Stimulated activated CD4-positive, alpha-beta T cell treated with anti-CD3 and anti-CD28 coated beads, Interleukin-4, amount 100 ng/mL, for 4 hours (primary cell): ENCODE measurements at places on chromosomes 2 and 18.

DNA sequence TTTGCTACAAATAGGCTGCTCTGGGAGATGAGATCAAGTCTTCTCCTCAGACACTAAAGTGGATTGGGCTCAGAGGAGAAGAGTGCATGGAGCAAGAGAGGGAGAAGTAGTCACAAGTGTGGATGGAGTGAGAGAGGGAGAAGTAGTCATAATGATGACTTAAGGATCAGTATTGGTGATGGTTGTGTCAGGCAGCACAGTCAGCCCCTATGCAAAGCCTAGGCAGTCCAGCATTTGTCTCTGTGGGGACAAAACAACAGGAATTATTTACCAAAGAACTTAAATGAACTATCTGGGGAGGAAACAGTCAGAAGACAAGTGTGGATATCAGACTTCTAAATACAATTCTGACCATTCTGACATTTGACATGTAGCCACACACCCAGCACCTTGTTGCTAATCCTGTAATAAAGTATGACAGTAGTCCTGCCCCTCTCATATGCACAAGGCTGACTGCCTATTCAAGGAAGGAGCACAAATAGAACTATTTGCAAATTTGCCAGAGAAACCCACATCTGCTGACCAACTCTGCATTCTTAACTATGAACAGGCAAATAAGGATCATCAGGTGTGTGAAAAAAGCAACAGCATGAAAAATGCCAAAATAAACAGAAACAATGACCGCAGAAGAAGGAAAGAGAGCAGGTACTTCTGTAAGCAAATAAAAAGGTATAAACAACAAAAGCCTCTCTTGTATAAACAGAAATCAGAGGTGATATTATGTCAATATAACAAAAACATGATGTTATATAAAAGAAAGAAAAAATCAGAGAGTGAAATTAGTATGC is 1597.9 kb upstream of the ACVR2A start:
- no peak for DNase-seq

- no peak for DNase-seq
Observed at GRCh38 chr2:30684996-30685395, 122.2 kb downstream of the CAPN13 start.

DNA sequence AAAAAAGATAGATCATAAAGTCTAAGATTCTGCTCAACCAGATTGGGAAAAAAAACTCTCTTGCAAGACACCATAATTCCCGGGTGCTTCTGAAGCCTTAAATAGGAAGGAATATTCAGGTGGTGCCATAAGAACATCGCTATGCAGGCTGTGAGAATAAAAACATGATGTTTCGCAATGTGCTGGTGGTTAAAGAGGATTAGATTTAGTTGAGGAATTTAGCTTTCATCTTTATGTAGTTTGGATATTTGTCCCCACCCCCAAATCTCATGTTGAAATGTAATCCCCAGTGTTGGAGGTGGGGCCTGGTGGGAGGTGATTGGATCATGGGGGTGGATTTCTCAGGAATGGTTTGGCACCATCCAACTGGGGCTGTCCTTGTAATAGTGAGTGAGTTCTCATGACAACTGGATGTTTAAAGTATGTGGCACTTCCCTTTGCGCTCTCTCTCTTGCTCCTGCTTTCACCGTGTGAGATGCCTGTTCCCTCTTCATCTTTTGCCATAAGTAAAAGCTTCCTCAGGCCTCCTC is 132.2 kb downstream of the AKAIN1 start:
- no peak for DNase-seq

DNA sequence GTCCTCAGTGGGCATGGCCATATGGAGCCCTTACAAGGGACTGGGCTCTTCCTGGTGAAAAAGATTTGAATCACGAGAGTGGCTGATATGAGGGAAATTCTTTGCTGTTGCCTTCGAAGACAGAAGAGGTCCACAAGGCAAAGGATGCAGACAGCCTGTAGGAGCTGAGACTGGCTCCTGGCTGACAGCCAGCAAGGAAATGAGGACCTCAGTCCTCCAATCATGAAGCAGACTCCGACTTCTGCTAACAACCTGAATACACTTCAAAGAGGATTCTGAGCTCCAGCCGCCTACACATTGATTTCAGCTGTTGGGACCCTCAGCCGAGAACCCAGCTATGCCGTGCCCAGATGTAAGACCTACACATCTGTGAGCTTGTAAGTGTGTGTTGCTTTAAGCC is 3.0 kb upstream of the ST8SIA5 start:
- DNase-seq = no peak

DNA sequence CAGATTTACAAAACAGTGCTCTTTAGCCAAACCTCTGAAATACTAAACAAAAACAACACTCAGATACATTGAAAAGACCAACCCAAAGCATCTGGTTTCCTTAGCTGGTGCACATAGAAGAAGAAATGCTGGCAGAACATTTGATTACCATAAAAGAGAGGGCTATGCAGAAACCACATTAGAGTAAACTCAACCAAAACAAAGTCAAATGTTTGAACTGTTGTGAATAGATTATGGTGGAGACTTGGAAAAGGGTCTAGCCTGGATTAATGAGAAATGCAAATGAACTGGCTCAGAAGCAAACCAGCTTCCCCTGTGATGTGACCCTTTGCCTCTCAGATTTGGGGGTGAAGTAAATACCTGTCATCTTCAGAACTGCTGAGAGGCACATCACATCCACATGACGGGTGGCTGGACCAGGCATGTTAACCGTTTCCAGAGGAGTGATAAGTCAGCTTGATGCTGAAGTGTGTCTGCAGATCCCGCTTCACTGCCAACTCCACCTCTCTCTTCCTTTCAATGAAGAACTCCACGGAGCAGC is 153.0 kb downstream of the NRP2 start:
- DNase-seq = no peak

- no peak for DNase-seq
Observed at GRCh38 chr18:79440316-79441110, 44.8 kb downstream of the NFATC1 start.

DNA sequence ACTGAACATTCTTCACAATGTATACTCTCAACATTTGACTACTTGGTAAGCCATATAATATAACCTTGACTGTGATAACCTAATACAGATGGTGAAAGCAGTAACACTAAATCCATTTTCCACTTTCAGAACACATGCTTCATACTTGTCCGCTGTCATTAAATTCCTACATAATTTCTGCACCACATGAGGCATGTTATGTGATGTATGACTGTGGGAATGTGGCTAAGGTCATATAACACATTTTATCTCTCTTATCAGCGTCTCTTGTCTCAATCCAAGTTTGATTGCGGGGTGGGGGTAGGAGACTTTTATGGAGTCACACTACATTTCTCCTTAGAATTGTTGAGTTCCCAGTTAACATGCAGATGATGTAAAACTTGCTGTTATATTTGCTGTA is 110.9 kb downstream of the MTCL1 start:
- DNase-seq = no peak

DNA sequence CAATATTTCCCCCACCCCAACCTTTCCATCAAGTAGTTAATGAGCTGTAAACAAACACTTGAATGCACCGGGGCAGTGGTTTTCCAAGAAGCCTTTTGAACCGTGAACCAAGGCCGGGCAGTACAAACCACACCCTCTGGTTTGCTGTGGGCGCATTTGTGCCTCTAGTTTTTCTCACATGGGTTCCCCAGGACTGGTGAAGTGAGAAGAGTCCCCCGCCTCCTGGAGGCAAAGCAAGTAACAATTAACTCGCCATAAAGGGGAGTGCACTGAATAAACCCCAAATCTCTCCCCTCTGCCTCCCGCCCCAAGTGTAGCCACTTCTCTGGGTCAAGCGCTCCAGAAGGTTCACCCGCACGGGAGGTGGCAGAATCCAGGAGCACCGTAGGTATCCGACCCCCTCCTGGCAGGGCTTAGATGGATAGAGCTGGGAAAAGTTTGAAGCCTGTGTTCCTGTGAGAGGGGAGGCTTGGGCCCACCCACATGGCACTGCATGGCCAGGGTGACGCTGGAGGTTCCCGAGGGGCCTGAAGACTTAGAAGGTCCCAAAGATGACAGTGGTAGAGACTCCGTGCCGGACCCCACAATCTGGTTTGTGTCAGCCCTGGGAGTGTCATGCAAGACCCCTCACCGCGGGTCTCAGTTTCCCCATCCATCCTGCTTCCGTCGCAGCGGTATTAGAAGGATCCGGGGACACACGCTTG is 182.2 kb downstream of the SMAD2 start:
- no peak for DNase-seq

DNA sequence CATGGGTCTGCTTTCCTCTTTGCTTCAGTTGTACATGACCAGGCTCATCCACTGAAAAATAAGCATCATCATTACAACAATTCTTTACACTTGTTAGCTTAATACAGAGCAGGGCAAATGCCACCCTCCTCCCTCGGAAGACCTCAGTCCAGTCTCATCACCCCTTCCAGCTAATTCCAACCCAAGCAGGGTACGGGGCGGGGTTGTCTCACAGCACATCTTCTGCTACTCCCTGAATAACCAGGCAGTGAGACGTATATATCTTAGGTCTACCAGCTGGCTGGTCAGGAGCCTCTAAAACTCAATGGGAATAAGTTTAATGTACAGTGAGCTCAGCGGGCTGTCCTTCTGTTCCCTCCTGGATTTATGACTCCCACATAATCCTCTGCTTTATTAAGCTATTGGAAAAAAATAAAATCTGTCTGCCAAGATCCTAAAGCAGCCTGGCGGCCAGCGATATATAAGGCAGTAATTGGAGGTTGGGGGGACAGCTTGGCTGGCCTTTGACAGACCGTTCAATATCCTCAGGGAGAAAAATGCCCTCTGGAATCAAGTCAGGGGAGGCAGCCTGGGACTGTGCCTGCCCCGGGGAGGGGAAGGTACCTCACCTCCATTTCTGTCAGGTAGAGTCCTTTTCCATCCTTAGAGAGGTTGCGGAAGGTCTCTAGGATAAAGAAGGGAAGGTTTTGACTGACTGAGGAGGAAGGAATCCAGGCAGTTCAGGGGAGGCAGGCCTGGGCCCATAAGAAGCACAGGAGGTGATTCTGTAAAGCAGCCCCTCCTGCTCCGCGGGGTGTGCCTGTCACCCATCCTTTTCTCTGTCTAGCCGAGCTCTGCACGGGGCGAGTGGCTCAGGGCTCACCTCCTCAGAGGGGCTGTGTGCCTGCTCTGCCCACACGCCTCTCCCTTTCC is 76.3 kb downstream of the CAPN13 start:
- DNase-seq = no peak

GRCh38 chr2:69119104-69119894 is 106.3 kb downstream of the ANTXR1 start:
- no peak for DNase-seq

DNA sequence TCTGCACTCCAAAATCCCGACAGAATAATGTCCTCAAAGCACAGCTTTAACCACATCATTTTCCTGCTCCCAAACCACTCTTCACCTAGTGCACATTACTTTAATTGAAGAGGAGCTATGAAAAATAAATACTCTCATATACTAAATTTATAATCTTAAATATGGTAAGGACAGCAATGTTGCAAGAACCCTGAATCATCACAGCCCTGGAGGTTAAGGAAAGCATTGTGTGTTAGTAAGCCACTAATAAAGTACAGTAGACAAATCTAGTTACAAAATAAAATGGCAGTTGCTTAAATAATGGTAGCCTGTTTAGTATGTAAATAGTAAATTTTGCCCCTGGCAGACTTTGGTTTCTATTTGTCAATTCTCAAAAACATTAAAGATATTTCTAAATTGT is 27.0 kb upstream of the CCDC178 start:
- no peak for DNase-seq

DNA sequence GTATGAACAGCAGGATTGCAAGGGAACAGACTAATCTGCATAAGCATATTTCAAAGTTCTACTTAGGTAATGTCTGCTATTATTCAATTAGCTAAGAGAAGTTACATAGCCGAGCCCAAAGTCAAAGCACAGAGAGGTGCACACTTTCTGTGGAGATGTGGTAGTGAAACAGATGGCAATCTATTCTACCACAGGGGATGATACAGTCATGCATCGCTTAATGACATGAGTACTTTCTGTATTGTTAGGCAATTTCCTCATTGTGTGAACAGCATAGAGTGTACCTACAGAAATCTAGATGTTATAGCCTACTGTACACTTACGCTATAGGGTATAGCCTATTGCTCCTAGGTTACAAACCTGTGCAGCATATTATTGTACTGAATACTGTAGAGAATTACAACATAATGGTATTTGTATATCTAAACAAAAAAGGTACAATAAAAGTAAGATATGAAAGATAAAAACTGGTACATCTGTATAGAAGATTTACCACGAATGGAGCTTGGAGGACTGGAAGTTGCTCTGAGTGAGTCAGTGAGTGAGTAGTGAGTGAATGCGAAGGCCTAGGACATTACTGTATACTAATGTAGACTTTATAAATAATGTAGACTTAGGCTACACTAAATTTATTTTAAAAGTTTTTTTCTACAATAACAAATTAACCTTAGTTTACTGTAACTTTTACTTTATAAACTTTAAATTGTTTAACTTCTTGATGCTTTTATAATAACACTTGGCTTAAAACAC is 197.6 kb downstream of the MBD5 start:
- DNase-seq = no peak

DNA sequence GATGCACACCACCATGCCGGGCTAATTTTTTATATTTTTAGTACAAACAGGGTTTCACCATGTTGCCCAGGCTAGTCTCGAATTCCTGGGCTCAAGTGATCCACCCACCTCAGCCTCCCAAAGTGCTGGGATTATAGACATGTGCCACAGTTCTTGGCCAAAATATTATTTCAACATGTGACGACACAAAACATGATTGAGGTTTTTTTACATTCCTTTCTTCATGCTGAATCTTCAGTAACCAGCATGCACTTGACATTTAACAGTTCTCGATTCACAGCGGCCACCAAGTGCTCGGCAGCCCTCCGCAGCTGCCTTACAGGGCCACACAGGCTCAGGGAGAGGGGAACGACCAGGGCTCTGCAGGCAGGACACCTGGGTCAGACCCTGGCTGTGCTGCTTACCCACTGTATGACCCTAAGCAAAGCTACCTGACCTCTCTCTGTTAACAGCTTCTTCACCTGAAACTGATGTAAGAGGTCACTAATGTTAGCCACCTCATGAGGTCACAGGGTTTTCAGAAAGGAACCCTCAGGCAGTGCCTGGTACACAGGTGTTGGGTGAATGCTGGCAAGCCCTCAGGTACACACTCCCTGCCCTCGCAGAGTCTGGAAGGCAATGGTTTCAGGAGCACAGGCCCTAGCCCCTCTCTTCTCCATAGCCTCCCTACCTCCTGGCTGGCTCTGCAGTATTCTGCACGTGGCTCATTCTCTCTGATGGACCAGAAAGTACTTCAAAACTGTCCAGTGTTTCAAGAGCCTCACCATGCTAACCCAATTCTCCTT is 25.7 kb downstream of the TUBB6 start:
- no peak for DNase-seq

DNA sequence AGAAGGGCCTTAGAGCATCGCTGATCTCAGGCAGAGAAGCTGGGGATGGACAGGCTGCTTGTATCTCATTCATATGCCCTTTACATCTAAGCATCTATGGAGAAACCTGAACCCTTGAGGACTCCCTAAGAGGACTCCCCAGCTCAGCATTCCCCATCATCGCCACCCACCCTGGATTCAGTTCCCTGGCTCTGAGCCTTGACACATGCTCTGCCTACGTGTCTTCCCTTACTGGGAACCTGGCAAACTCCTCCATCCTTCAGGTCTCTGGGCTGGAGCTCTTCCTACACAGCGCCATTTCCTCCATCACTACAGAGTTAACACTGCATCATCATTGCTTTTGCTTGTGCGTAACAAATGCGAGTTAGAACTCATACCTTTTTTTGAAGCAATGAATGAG is 31.2 kb upstream of the OTOF start:
- no peak for DNase-seq

- DNase-seq = no peak
Observed at GRCh38 chr2:71174207-71174606, 43.8 kb downstream of the MPHOSPH10 start.
